ENCODE measurements at places on chromosomes 6 and 20.

- no peak for DNase-seq
Observed at GRCh38 chr20:40279390-40279789, 409.6 kb downstream of the MAFB start.

DNA sequence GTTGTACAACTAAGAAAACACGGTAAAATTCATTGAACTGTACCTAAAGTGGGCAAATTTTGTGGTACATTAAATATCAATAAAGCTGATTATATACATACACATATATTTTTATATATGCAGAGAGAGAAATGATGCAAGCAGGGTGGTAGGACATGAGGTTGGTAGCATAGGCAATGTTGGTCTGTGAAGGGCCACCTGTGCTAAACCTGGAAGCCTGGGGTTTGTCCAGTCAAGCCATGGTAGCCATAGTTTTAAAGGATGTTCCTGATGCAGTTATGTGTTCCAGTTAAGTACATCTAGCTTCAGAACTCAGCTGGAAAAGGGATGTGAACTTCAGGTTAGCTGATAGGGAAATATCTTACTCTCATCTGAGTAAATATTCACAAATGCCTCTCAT lies 60.1 kb downstream of the TRIM38 start:
- no peak for DNase-seq

DNA sequence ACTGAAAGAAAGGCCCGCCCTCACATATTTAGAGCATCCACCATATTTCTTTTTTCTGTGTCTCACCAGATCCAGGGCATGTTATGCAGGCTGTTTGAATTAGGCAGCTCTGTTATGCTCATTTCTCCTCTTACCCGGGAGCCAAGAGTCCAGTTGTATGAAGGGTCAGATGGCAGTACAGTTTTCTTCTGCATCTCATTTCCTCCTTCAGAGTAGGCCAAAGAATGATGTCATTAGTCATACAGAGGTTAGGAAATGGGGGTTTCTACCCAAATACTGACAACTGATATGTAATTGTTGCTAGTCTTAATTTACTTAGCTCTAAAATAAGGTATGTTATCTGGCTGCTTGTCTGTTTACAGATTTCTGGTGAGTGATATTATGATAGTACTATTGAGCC lies 130.8 kb downstream of the SOBP start:
- no peak for DNase-seq

DNA sequence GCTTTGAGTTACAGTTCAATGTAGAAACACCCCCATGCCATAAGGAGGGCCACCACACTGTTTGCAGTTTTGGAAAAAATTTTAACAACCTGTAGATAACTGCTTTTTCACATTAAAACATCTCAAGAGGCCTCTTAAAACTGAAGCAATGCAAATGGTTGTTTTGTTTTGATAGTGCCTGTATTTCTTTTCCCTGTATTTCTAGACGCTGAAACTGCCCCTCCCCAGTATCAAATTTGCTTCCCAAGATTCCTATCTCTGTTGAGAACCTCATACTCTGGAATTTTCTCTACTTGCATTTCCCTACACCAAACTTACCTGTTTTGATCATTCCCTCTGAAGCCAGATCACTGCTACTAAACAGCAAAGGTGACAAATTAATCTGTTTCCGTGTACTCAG lies 98.5 kb downstream of the PHACTR1 start:
- no peak for DNase-seq

- DNase-seq = no peak
Observed at GRCh38 chr6:31356216-31356945, 598 bp downstream of the HLA-B start.

- DNase-seq = no peak
Observed at GRCh38 chr6:164106345-164106769, 691.8 kb downstream of the QKI start.

- DNase-seq = no peak
Observed at GRCh38 chr6:8642131-8642530, 206.8 kb upstream of the SLC35B3 start.

DNA sequence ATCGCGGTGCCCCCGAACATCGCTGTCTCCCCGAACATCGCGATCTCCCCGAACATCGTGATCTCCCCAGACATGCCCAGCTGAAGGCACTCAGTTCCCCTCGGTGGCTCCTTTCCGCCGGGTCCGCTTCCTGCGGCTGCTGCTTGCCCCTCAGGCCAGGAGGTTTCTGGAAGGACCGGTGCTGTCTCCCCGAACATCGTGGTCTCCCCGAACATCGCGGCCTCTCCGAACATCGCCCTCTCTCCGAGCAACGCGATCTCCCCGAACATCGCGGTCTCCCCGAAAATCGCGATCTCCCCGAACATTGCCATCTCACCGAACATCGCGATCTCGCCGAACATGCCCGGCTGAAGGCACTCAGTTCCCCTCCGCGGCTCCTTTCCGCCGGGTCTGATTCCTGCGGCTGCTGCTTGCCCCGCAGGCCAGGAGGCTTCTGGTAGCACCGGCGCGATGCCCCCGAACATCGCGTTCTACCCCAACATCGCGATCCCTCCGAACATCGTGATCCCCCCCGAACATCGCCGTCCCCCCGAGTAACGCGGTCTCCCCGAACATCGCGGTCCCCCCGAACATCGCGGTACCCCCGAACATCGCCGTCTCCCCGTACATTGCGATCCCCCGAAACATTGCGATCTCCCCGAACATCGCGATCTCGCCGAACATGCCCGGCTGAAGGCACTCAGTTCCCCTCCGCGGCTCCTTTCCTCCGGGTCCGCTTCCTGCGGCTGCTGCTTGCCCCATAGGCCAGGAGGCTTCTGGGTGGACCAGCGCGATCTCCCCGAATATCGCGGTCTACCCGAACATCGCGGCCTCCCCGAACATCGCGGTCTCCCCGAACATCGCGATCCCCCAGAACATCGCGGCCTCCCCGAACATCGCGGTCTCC lies 808 bp downstream of the ULBP1 start:
- DNase-seq = no peak

DNA sequence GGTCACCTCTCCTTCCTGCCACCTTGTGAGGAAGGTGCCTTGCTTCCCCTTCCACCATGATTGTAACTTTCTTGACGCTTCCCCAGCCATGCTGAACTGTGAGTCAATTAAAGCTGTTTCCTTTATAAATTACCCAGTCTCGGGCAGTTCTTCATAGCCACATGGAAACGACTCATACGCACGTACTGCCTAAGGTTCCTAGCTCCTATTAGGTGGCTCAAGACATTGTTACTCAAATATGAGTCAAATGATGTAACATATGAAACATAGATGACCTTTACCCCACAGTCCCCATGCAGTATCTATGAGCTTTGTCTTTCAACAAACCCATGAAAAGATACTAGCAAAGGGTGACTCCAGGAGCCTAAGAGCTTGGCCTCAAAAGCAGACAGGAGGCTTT lies 98.3 kb downstream of the SIM1 start:
- no peak for DNase-seq

- no peak for DNase-seq
Observed at GRCh38 chr6:29561091-29561490, 1.6 kb upstream of the UBD start.

GRCh38 chr6:16876201-16876600 lies 114.9 kb upstream of the ATXN1 start:
- no peak for DNase-seq

GRCh38 chr20:43926287-43927050 lies 11.8 kb downstream of the TOX2 start:
- no peak for DNase-seq
